ENCODE measurements at places on chromosomes 7 and 10.

DNA sequence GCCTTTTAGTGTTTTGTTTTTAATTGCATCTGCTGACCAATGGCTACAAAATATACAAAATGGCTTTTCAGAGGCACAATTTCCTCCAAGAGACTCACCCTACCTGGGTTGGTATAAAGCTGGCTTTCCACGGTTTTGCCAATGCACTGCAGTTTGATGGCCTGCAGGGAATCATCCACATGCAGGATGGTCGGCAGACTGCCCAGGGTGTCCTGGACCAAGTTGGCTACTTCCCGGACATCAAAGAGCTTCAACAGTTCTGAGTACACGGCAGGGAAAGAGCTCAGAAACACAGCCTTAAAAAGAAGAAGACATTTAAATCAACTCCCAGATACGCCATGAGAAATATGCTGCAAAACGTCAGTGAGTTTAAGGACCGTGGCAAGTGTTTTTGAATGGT lies 301.0 kb upstream of the IMMP2L start:
- DNase-seq, result no peak

- no peak for DNase-seq
These were observed 224.0 kb upstream of the GRB10 start for GRCh38 chr7:51006483-51007235.

DNA sequence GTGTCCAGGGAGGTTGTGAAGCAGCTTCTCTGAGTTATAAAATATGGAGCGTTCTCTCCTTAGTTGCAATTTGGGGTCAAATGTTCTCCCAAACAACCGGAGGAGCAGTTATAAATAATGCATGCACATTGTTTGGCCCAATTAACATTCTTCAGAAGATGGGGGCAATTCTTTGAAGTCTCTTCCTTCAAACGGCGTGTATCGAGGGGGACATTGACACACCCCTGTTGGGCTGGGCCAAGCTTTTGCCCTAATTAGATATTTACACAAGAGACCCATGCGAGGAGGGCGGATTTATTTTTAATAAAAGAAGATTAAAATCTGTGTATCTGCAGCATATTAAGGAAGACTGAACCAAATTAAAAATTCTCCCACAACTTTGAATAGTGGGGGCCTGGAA lies 107.3 kb downstream of the PTPRE start:
- DNase-seq, result no peak

- no peak for DNase-seq
These were observed 161.9 kb downstream of the KIAA1217 start for GRCh38 chr10:24370877-24371276.

DNA sequence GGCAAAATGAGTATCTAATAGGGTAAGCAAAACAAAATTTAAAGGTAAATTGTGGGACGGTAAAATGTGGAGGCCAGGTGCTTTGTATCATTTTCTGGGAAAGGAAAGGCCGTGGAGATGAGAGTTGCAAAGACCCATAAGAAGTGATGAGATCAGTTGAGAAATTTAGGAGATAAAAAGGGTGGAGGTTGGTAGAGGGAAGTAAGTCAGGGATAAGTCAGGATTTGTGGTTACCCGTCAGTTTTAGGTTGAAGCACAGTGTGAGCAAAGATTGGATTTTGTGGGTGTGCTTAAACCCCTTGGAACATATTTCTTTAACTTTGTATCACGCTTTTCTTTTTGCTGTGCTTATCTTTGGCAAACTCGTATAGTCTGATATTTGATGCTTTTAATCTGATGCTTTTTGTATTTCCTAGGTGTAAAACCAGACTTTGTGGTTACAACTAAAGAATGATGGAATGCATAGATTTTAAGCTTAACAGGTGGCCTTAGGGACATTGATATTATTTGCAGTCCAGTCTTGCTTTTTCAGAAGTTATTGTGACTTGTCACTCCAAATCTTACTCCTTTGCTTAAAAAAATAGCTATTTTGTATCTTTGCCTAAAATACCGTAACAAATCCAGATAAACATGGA lies 1.2 kb downstream of the BTRC start:
- no peak for DNase-seq

- DNase-seq, result no peak
These were observed 112.5 kb downstream of the EGFR start for GRCh38 chr7:55131142-55131929.

GRCh38 chr10:133310789-133311188 lies 2.1 kb downstream of the ZNF511 start:
- DNase-seq, result no peak

Data from cardiac muscle cell (in vitro differentiated cells and primary cell).